GM13977 (cell line): ENCODE measurements at places on chromosomes 11 and 22.

DNA sequence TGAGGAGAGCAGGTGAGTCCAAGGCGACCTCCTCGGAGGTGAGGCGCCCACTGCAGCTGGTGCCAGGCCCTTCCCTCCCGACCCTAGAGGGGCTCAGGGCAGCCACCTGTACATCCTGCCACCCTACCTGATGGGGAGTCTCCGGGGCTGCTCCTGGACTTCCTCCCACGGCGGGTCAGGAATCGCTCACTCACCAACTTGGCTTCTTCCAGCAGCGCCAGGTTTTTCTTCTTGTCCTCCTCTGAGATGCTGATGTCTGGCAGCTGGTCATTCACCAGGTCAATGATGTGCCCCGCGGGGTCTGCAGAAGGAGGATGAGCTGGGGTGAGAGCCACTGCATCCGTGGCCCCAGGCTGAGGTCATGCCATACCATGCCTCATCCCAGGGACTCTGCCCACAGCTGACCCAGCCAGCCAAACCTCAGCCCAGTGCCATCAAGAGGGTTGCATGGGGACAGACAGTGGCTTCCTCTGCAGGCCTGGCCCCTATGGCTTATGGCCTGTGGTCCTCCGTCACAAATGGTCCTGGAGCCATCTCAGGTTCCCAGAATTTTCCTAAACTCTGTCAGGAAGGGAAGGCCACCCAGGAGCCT, 61.0 kb upstream of the LYVE1 start:
- no peak for DNase-seq

GRCh38 chr11:76410851-76411357, 29.8 kb downstream of the GVQW3 start:
- DNase-seq = no peak

- DNase-seq = no peak
Measured at GRCh38 chr11:20274031-20274430, 89.5 kb upstream of the HTATIP2 start.

GRCh38 chr11:65316227-65317024, 1.8 kb downstream of the CDC42EP2 start:
- DNase-seq = no peak

DNA sequence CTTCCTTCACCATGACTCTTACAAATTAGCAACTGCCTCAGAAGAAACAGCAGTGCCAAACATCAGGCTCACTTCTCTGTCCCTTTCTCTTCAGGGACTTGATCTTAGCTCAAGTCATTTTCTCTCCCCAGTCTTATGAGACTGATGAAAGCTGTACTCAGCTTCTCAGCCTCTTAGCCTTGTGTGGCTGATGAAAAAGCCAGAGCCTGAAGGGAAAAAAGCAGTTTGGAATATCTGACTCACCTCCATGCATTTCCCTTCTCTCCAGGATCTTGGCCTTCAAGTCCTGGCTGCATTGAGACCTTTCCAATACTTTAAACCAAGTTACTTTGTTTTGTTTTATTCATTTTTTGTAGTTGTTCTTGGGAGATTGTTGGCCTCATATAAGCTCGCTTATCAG, 195.9 kb downstream of the SPON1 start:
- no peak for DNase-seq
